ENCODE measurements at places on chromosomes 1 and 21.

DNA sequence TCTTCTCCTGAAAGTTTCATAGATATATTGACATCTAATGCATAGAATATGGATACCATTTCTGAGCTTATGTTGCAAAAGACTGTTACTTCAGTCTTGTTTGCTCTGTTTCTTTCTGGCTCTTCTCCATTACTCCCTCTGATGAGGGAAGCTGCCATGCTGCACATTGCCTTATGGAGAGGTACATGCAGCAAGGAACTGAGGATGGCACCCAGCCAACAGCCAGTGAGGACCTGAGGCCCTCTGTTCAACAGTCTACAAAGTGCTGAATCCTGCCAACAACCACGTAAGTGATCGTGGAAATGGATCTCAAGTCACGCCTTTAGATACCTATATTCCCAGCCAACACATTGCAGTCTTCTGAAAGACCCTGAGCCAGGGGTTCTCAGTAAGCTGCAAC is 66.6 kb upstream of the ADAMTS5 start:
- DNase-seq: no peak

- DNase-seq: no peak
These were observed 20.4 kb downstream of the GREM2 start for GRCh38 chr1:240591564-240591963.

DNA sequence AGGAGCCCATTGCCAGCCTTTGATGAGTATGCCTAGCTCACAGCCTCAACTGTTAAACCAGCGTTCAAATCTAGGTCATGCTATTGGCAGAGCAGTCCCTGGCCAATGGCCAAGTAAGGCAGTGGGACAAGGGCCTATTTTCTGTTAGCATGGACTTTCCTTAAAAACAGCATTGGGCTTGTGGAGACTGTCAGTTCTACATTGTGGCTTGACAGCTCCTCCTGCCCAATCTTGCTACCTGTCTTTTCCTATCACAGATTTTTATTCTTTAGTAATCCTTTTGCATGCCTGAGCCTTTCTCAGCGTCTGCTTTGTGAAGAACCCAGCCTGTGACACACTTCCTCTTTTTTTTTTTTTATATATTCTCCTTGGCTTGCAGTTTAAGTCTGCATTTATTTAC is 56.4 kb downstream of the DIP2A start:
- no peak for DNase-seq

DNA sequence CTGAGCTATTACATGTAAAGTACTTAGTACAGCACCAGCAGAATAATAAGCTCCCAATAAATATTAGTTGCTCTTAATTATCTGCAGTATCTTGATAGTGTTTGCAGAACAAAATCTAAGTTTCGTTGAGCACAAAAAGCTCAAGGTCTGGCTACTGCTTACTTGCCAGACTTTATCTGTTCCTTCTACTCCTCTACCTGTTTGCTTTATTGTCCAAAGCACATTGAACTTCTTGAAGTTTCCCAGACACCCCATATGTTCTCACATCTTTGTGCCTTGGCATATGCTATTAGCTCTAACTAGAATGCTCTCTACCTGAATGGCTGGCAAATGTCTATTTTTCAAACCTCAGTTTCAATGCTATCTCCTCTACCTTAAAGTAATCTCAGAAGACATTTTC is 54.9 kb downstream of the LRRC40 start:
- no peak for DNase-seq

GRCh38 chr1:68811806-68812205 is 314.9 kb upstream of the DEPDC1 start:
- no peak for DNase-seq

- DNase-seq: no peak
These were observed 12.5 kb upstream of the AHDC1 start for GRCh38 chr1:27616441-27616840.

GRCh38 chr1:154765970-154766369 is 104.1 kb downstream of the KCNN3 start:
- no peak for DNase-seq

DNA sequence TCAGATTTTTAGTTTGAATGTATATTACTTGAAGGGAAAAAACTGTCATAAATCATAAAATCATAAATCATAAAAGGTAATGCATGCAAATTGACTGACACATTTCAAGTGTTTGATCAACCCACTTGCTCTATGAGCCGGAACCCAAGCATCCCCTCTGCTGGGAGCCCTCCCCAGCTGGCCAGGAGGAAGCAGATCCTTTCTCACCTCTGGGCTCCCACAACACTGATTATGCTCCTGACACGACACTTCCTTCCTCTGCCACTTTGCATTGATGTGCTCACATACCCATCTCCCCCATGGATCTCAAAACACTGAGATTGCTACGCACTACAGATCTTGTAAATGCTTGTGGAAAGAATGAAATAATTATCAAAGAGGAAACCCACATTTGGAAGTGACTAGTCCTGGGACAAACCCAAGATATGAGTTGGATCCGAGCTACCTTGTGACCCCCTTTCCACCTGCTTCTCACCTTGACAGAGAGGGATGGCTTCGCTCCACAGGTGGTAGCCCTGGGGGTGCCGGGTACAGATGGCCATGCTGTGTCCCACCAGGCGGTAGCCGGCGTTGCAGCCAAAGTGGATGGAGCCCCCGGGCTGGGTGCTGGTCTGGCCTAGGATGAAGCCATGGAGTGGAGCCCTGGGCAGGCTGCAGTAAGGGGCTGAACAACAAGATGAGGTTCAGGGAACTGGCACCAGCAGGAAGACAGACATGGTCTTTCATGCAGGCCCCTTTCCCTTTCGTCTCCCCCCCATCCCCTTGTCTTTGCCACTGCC is 104.6 kb downstream of the ZSCAN20 start:
- no peak for DNase-seq

GRCh38 chr1:20949871-20950590 is 162.9 kb upstream of the HP1BP3 start:
- DNase-seq: no peak

- no peak for DNase-seq
These were observed 40.2 kb downstream of the EDN2 start for GRCh38 chr1:41444246-41444645.

DNA sequence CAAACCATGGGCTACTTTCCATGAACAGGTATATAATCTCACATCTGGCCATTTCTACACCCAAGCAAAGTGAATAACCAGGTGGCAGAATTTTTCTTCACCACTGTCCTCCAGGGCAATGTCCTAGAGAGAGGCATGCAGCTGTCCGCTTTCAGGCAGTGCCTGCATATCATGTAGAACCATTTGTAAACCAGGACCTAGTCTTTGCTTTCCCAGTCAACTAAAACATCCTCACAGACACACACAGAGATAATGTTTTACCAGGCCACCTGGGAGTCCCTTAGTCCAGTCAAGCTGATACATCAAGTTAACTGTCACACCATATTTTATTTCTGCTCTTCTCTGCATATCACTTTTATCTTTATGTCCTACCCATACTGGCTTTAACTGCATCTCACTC is 26.2 kb downstream of the TNFSF18 start:
- DNase-seq: no peak

DNA sequence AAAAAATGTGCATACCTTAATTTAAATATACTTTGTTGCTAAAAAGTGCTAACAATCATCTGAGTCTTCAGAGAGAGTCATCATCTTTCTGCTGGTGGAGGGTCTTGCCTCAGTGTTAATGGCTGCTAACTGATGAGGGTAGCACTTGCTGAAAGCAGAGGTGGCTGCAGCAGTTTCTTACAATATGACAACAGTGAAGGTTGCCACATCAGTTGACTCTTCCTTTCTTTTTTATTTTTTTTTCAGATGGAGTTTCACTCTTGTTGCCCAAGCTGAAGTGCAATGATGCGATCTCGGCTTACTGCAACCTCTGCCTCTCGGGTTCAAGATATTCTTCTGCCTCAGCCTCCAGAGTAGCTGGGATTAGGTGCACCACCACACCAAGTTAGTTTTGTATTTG is 2.6 kb upstream of the CFAP45 start:
- no peak for DNase-seq

DNA sequence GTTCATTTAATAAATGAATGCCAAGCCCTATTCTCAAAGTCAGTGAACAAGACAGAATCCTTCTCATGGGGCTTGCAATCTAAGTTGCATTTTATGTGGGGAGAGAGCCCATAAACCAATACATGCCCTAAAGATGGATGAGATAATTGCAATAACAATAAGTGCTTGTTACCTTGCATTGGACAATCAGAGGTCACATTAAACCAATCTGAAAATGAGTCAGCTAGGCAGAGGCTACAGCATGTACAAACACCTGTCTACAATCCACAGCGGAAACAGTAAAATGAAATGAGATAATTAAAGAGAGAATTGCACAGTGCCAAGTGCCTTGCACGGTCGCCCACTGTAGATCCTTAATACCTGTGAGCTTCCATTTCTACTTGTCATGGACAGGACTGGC is 7.4 kb upstream of the IGFN1 start:
- DNase-seq: no peak

DNA sequence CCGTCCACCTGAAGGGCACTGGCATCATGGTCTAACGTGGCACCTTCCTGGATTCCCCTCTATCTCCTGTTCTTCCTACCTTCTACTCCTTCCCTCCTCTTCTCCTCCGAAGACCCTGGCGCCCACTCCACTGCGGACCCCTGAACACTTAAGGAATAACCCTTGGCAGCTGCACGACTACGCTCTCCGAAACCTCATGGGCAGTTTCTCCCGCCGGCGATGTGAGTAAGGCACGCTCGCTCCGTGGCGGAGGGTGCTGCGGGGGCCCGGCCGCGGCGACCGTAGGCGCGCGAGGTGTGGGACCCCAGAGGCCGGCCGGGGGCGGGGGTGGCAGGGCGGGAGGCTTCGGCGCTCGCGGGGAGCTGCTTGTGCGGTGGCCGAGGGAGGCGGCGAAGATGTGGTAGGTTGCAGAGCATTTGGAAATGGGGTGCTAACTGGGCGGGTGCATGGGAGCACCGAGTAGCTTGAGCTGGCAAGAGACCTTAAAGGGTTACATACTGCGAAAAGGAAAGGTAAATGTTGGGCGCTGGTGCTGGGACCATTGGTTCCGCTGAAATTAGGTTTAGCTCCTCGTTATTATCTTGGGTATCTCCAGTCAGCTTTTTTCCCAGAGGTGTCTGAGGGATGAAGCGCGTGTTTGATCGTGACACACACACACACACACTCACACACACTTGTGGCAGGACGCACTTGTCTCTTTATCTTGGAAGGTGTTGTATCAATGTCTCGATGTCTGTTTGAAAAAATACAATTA is 876 bp downstream of the LRRC7 start:
- DNase-seq: no peak

DNA sequence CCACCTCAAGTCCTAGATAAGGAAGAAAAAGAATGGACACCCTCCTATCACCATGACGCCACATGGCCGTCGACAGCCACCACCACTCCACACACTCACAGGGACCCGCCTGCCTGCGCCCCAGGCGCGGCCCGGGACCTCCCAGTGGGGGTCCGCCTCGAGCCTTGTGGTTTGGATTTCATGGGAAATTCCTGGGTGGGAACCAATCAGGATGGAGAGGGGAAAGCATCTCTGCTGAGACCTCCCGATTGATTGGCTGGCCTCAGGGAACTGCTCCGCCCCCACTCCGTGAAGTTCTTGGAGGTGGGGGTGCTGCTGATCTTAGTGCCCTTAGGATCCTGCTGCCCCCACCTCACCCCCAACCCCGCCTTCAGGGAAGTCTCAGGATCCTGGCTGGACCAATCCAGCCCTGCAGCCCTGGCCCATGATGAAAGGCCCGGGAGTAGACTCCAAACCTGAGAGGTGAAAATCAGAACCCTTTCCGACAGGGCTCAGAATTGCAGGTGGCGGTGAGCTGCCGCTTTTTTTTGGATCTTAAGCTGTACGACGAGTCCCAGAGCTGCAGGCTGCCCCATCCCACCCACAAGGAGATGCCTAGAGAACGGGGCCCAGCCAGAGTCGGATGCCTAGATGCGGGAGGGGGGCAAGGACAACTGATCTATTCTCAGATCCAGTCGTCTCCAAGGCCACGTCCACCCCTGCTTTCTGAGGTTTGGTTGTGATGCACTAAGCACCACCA is 29.0 kb upstream of the TMEM51 start:
- DNase-seq: no peak

GRCh38 chr1:88647249-88647645 is 36.8 kb upstream of the PKN2 start:
- DNase-seq: no peak

All from activated CD4-positive, alpha-beta memory T cell treated with anti-CD3 and anti-CD28 coated beads, Interleukin-2, amount 10 ng/mL, durations not matched to agents 7 days and 5 days (primary cell).